Activated T-helper 17 cell treated with anti-CD3 and anti-CD28 coated beads, Interleukin-2, amount 50 U/mL, for 72 hours (primary cell): ENCODE measurements at places on chromosomes 12 and 14.

DNA sequence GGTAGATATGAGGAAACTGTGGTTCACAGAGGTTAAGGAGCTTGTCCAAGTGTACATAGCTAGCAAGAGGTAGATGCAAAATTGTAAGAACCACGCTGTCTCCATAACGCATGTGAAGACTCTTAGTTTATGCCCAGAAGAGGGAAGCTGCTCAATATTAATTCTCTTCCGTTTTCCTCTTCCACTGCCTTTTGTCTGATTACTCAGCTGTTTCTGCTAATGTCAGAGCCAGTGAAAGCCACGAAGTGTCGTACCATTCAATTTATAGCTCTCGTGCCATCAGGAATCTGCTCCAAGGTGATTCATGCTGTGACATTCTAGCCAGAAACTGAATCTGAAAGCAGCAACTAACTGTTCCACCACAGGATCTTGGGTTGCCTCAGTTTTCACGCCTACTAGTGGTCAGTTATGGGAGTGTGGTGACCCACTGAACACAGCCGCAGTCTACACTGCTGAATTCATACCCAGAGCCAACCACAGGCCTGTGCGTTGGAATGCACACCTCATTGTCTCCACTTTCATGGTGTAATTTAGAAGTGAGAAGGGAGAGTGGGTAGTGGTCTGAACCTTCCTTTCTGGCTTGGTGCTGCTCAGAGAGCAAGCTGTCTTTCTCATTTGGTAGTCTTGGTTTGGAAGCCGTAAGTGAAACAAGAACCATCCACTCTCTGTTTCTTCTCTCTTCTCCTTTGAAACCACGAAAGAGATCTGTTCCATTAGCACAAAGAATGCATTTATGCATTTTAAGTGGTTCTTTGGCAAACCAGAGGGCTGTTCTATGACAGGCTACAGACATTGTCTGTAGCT lies 74.2 kb upstream of the NAP1L1 start:
- ATAC-seq: peak; percentile 97

GRCh38 chr12:51947246-51947996 lies 4.1 kb upstream of the ACVR1B start:
- no peak for ATAC-seq

DNA sequence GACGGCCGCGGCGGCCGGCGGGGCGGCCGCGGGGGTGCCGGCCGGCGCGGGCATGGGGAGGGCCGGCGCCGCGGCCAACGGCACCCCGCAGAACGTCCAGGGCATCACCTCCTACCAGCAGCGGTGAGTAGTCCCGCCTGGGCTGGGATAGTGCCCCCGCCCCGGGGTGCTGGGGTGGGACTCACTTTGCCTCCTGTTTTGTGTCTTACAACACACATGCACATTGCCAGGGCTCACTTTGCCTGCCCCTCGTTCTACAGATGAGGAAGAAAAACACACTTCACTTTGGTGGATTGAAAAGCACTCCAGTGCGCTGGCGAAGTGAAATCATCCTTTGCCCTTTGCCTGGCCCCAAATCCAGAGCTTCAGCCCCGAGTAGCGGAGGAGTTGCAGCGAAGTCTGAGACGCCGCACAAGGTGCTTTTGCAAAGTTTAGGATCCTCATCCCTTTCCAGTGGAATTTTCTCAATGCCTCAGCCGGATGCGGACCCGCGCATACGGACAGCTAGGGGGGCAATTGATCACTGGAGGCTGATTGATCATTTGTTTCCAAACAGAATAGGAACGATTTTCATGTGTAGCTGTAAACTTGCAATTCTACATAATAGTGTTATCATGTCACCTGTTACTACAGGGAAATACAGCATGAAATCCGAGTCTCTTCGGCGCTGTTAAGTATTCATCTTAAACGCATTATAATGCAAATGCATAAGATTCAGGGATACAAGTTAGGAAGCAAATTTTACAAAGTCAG lies 3.6 kb upstream of the NPAS3 start:
- no peak for ATAC-seq

DNA sequence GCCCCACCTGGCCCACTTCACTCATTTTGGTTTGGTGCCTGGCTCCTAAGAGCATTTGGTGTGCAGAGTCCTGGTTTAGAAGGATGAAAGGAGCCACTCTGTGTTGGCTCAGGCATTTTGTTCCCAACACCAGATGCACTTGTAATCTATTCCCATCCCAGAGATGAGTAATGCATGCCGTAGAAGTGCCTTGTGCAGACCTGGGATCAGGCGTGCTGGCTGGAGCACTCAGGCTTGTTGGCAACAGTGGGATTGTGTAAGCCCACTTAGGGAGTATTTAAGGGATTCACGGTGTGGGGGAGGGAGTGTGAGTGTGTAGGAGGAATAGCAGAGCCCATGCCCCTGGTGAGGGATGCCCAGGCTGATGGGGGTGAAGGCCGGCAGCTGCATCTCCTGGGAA lies 501.5 kb upstream of the TBX3 start:
- ATAC-seq: no peak

- no peak for ATAC-seq
Measured at GRCh38 chr12:76275511-76276093, 72.6 kb downstream of the BBS10 start.

DNA sequence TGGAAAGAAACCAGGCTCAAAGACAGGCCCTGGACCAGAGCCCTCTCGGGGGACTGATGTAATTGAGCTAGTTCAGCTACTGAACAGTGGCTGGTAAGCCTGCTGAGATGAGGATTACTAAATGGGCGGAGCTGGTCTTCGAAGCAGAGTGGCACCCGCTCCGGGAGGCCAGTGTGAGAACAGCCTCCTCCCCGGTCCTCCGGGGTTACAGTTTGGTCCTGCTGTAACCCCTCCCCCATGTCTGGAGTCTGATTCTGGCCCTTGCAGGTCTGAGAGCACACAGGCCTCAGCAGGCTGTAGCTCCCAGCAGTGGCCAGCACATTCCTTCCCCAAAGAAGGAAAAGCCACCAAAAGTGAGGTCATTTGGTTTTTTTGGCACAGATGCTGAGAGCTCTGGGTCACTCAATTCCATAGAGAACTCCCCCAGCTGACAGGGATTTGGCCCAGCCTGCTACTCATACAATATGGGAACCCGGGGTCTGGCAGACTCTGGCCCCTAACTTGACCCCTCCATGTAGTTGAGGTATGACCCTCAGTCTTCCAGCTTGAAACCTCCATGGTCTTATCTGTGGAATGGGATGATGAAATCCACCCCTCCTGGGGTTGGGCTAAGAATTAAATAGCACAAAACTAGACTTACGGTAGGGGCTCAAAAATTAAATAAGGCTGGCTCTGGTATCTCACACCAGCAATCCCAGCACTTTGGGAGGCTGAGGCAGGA lies 39.0 kb downstream of the ACTN1 start:
- no peak for ATAC-seq

DNA sequence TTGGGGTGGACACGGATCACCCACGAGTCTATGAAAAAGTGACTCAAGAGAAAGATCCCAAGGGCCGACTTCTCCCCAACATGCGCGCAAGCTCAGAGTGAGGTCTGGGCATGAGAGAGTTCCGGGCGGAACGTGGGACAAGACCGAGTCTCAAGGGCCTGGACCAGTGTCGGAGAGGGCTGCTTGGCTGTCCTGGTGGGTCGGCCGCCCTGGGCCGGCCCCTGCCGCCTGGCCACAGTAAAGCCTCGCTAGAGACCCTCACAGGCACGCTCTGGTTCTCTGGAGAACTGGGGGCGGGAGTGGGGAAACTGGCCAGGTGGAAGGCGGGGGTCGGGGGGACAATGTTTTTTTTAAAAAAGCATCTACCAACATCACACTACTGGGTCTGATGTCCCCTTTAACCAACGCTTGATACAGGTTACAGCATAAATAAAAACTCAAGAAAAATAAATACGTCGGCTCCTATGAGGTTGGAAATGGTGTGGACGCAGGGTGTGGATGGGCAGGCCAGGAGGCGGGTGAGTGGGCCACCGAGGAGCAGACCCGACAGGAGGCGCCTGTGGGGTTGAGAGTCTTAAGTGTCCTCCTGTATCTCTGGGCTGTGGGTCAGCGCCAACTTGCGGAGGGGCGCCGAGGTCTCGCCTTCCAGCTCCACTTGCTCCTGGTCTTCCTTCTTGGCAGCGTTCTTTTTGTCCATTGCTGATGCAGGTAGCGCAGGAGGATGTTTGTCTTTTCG lies 74.7 kb downstream of the KLHL28 start:
- no peak for ATAC-seq

DNA sequence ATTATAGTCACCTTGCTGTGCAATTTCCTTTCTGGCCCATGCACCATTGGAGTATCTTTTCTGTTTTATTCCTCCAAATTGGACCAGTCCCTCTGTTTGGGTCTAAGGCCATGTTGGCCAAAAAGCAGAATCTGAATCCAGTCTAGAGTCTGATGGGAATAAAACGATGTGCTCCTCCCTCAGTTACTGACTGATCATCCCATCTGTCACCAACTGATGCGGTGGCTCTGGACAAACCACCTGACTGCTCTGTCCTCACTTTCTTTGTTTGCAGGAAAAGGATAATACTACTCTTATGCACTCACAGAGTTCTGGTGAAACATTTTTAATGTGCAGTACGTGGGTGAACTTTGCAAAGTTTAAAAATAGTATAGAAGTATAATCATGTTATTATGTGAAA lies 120.2 kb upstream of the HIF1A start:
- no peak for ATAC-seq

DNA sequence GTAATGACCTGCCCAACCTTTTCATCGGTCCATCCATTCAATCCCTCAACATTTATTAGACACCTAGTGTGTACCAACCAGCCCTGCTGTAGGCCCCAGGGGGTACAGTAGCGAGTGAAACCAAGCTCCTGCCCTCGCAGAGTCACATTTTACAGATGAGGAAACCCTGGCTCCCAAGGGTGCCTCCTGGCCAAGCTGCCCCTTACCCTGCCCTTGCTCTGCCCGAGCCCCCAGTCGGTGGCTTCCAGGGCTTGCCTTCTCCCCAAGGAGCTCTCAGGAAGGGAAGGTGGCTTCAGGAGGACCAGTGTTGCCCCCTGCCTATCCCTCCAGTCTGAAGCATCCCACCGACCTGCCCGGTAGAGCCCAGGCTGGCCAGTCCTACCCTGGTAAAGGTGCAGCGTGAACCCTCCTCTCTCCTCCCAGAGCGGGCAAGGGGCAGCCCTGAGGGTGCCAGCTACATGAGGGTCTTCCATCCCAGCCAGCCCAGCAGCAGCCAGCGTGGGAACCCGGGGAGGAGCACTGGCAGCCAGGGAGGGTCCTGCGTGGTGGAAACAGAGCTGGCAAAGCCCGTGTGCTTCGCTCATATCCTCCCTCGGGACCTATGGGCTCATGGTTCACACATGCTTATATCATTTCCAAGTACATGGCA lies 670 bp upstream of the BEGAIN start:
- no peak for ATAC-seq

DNA sequence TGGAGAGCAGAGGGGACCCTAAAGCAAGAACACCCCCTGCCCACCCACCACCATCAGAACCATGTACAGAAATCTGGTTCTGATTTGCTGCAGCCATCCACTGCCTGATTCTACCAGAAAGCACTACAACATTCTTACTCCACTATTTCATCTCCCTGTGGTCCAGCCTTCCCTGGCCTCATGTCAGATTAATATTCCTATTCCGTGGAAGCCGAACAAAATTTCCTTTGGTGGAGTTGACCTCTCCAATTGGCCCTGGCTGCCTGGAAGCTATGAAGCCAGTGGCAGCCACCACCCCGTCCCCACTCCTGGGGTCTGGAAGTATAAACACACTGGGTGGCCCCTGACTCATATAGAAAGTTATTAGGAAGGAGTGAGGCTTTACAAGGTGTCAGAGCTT lies 60.2 kb downstream of the ANO2 start:
- ATAC-seq: no peak

GRCh38 chr14:104239861-104240301 lies 101.5 kb downstream of the KIF26A start:
- ATAC-seq: no peak

DNA sequence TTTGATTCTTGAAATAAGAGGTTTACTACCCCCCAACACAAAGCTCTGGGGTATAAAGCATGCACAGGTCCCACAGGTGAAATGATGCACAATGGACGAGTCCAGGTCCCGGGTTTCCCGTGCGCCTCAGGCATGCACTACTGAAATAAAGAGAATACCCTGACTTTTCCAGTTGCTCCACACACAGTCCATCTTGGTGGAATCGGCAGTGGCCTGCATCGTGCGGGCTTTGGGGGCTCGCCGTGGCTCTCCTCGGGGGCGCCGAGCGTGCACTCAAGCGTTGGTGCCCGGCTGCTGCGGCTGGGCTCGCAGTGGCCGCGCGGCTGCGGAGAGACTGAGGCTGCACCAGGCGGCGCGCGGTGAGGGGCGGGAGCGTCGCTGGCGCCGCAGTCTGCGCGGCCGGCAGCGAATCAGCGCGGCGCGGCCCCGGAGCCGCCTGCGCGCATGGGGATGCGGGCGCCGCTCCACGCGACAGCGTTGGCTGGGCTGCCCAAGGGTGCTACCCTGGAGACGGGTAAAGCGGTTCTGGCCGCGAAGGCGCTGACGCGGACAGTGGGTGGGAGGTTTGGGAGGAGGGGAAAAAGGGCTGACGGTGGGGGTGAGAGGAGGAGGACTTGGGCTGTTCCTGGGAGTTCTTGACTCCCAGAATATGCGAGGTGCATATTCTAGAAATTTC lies 53.8 kb upstream of the CCDC175 start:
- ATAC-seq: no peak

DNA sequence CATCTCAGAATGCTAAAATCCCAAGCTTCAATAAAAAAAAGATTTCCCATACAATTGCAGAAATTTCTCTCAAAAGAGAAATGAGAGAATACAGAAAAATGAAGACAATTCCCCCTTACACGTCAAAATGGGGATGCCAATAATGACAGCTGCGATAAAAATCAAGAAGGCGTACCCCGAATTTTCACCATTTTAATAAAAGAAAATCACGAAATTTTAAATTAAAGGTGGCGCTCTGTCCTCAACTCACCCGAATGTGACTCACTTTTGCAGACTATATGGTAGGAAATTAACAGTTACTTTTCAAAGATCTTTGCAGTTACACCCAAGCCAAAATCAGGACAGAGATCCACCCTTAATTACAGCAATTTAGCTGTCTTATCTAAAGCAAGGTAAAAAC lies 2.1 kb downstream of the ATP2B1 start:
- ATAC-seq: no peak

DNA sequence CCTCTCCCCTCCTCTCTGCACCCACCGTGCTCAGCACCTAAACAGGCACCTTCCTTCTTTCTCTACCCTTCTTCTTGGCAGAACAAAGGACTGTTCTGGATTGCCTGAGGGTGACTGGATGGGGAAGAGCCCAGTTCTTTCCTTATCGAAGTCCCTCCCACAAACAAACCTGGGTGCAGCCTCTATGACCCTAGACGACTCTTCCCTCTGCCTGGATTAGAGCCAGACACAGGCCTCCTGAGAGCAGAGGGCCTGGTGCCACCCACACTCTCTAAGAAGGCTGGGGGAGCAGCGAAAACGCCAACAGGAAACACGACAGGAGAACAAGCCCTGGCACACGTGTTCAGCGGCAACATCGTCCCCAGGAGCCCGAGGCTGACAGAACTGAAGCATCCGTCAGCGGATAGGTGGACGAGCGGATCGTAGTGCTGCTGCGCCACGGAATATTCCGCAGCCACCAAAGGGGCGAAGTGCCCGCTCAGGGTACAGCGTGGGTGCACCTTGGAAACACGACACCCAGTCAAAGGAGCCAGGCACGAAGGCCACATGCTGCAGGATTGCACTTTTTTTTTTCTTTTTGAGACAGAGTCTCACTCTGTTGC lies 38.0 kb downstream of the RIMBP2 start:
- ATAC-seq: no peak
